Mammary epithelial cell (primary cell): ENCODE measurements at places on chromosomes 7 and 10.
A peak's percentile ranks its signal among the peaks of the same experiment; 100 is the strongest.

- DNase-seq, result peak; percentile 34
These were observed 874.2 kb downstream of the KCNMA1 start for GRCh38 chr10:76763376-76763775.

GRCh38 chr10:71213127-71213621 is 804 bp downstream of the UNC5B start:
- DNase-seq, result peak; percentile 87

GRCh38 chr7:30910411-30911073 is 1.1 kb upstream of the AQP1 start:
- DNase-seq, result no peak

DNA sequence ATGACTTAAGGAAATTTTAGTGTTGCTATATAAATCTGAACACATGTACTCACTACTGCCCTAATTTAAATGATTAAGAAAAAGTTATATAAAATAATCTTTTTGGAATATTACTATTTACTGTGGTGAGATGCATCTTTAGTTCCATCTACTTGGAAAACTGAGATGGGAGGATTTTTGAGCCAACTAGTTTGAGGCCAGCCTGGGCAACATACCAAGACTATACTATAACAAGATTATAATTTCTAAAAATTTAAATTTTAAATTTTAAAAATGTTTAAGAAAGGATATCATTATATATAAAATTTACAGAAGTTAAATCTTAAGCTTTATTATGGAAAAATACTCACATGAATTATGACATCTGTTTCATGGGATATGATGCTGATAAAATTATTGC is 530.8 kb upstream of the IGFBP3 start:
- DNase-seq, result no peak

DNA sequence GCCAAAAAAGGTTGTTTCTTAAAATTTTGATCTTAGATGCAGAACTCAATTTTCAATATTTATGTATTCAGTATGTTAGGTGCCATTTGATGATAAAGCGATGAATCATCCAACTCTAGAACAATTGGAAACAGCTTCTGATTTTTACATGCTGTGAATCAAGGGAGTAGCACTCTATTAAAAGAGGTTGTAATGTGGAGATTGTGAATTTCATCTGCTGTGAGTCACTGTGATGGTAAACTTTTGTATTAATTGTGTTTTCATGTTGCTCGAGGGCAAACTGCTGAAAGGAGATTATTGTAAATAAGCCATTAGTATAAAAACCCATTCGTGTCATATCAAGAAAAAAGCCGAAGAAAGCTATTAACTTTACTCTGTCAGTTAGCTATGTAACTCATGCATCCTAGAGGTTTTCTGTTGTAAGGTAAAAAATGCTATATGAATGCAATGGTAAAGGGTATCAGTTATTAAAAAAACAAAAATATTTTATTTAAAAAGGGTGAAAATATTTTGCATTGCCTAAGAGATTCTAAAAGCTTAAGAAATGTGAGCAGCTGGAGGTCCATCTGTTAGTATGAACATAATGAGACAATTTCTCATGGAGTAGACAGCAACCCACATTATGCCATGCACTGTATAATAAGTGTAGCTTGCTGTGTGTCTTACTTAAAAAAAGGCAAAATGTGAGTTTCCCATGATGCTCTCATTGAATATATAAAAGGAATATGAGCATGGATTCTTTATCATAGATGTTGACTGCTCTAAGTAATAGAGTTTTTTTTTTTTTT is 511.0 kb upstream of the PCDH15 start:
- peak; percentile 14 for DNase-seq

DNA sequence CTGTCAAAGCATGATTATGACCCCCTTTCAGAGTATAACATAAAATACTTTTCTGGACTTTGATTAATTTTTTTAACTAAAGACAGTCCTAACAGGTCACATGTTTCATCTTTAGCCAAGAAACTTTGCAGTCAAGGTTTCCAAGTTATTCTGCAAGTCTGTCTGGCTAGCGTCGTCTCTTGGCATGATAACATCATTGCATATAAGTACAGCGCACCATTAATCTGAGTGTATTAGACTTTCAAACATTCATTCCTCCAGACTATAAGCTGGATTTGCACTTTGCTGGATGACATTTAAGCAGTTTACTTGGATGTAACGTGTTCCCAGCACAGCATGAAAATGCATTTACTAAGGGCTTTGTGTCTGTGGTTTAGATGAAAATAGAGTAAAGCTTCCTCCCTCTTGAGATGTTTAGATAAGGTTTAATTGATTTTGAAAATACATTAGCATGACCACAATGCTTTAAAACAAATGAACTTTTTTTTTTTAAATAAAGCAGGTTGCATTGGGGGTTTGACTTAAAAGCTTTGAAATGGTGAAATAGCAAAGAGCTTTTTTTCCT is 349.0 kb upstream of the MTPN start:
- no peak for DNase-seq

GRCh38 chr7:121505021-121505420 is 108.9 kb upstream of the FAM3C start:
- DNase-seq, result no peak

- no peak for DNase-seq
These were observed 49.7 kb downstream of the NRAP start for GRCh38 chr10:113613977-113614690.

- DNase-seq, result no peak
These were observed 269.4 kb downstream of the NXPH1 start for GRCh38 chr7:8702807-8703206.

- peak; percentile 60 for DNase-seq
These were observed 267.9 kb upstream of the SP8 start for GRCh38 chr7:21054427-21055112.

DNA sequence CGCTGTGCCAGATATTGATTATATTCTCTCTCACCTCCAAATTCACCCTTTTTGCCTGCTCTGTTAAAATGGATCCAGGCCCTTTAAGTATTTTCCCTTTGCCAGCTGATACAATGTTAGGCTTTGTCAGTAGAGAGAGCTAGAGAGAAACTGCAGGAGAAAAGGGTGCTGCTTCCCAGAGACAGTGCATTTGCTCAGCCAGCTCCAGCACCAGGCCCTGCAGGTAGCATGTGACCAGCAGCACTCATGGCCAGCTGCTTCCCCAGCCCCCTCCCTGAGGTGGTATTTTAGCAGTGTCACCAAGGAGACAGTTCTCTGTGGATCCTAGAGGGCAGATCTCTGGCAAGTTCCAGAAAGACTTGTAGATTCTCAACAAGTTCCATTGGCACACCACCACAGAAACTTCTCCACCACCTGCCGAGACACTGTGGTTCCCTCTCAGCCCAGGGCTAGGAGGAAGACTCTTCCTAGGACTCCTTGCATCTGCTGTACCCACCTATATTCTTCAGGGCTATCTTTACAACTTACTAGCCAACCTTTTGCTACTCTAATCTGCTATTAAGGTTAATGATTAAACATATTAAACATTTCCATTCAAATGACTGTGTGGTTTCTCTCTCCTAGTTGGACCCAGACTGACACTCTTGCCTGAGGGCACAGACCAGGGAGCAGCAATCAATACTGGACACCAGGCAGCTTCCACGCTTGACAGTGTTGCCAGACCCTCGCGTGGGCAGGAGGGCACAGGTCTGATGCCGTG is 35.6 kb upstream of the ADAM12 start:
- DNase-seq, result no peak

- no peak for DNase-seq
These were observed 333.9 kb upstream of the GLI3 start for GRCh38 chr7:42570944-42571343.

GRCh38 chr7:33671531-33672262 is 233.6 kb upstream of the BMPER start:
- no peak for DNase-seq

- DNase-seq, result no peak
These were observed 69.9 kb downstream of the ASAH2B start for GRCh38 chr10:50809596-50809995.

DNA sequence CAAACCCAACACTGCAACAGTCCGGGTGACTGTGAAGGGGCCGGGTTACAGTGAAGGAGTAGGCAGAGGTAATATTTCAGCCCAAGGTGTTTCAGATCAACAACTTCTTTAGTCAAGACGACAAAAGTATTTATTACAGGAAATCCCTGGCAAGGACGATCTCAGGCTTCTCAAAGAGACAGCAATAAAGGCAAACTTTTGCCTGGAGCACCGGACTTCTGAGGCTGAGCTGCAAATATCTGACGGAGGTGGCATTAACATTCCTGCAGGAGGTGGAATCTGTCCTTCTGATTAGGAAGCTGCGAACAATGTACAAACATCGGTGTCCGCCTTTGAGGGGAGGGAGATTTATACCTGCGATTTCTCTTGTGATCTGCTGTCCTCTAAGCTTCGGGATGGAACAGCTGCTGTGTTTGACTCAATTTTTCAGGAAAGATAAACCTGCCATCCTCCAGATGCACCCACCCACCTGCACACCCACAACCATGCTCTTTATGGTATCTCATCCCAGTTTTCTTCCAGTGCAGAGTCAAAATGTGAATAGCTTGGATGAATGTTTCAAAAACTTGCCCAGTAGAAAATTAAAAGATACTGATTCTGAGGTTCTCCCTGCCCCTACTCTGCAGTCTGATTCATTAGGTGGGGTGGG is 32.1 kb downstream of the EMX2 start:
- no peak for DNase-seq
